ENCODE measurements at places on chromosomes 12 and 14.

DNA sequence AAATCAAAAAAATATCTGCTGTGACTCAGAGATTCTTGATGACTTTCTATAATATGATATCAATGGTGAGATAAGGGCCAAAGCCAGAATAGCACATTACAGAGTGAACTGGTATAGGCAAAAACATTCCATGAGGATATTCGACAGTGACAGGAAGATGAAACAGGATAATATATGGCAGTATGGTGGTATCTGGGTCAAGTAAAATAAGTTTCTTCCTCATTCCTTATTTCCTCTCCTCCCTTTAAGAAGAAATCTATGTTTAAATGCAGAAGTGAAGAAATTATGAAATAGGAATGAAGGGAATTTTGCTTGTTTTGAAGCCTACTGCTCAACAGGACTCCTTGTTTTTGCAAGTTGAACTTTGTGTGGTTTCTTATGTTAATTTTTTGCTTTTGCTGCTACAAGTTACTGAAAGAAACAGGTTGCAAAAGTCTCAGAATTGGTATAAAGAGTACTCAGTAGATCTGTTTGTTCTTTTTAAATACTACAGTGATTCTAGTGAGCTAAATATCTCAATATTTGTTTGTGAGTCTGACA lies 7.0 kb downstream of the ACSS3 start:
- DNase-seq, result no peak

GRCh38 chr14:71415404-71415690 lies 508.1 kb downstream of the PCNX1 start:
- no peak for DNase-seq

- no peak for DNase-seq
These were observed 121.9 kb downstream of the ETV6 start for GRCh38 chr12:11771356-11771755.

- DNase-seq, result no peak
These were observed 151.9 kb downstream of the ACSS3 start for GRCh38 chr12:81229759-81230158.

DNA sequence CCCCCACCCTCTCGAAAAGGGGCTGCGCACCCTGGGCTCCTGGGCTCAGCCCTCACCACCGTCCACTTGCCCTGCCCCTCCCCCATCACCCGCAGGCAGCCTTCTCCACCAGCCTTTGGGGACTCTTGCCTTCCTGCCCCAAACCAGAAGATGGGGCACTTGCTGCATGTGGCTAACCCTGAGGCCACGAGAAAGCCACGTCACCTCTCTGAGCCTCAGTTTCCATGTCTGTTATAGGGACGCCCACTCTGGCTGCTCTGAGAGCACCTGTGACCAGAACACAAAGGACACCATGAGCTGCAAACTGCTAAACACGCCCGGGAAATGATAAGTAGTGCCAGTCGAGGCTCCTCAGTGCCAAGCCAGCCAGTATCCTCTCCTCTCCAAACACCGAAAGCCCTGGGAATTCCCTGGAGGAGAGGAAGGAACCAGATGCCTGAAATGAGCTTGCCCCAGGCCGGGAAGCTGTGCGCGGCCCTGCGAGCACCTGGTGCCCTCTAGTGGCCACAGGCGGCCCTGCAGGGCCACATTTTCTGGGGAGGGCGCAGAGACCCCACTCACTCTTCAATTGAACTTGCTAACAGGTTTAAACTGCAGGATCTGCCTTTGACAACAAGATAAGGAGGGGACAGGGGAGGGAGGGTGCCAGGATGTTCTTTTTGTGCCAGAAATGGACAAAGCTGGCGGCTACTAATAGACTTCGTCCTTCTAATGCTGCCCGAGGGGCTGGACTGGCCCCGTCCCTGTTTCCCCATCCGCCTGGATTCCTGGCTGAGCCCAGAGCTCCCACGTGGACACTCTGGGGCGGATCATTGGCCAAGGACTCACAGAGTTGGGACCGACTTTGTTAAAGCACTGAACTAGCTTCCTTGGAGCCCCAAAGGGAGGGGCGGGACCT lies 10.2 kb upstream of the SERPINA9 start:
- peak; percentile 72 for DNase-seq

GRCh38 chr14:101215927-101216326 lies 312.4 kb upstream of the RTL1 start:
- no peak for DNase-seq

GRCh38 chr14:105499256-105500035 lies 8.4 kb downstream of the TEDC1 start:
- DNase-seq, result no peak

DNA sequence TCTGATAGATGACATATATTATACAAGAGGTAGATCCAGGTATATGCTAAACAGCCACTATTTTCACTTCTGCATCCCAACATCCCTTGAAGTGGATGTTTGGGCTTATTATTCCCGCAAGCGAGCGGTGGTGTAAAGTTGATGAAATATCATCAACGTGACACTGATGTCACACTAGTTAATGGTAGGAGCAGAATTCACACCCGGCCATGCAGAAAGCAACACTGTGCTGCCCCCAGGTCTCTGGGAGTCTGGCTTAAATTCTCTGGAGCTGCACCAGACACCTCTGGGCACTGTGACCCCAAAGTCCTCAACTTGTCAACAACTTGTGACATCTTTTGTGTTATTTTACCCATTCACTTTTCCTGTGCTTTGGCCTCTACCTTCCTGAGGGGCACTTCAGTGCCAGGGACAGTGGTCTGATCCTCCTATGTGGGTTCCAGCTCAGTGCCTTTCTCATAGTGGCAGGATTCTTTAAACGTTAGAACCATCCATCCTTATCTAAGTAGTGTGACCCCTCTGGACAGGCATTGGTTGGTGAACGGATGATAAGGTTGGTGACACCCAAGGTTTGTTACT lies 952 bp downstream of the DRAM1 start:
- no peak for DNase-seq

All from RWPE1 (cell line).